ENCODE measurements at places on chromosomes 5 and 9. TPM values are rescaled to one million over a fixed set of nuclear protein-coding genes. Genes with fewer than 3 reads are reported as not detected.

DNA sequence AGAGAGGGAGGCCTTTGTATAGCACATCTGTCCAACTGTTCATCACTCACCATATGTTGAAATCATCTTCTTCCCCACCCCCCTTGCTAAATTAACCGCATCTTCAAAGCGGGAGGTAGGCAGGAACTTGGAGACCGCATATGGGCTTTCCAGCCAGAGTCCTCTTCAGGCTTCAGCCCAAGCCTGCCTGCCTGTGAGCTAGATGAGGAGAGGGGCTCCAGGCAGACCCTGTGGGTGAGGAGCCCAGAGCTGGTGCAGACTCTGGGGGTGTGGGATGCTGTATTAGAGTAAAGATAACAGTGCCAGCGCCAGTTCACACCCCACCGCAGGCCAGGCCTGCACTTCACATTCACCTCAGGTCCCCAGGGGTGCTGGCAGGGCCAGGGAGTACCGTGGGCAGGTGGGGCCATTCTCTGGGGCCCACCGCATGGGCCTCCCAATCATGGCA is 16.2 kb downstream of the PRRC2B start:
- peak; percentile 17 for ATAC-seq

DNA sequence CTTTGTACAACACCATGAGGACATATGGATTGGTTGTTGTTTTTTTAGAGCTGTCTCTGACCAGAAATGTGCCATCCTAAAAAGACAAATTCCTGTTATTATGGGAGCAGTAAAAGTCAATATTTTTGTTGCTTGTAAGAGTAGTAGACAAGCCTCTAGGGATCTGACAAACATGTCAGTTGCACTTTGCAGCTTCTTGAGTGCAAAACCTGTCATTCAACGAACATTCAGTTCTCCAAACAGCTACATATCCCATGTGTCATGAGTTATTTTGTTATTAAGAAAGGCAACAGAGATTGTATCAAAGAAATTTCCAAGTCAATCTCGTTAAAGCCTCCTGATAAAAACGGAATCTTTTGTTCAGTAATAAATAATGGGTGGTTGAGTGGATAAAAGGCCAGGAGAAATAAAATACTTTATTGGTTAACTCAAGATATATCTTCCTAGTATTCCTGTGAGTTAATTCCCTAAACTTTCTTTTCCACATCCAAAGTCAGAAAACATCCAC is 18.1 kb downstream of the C5orf58 start:
- ATAC-seq, result no peak

DNA sequence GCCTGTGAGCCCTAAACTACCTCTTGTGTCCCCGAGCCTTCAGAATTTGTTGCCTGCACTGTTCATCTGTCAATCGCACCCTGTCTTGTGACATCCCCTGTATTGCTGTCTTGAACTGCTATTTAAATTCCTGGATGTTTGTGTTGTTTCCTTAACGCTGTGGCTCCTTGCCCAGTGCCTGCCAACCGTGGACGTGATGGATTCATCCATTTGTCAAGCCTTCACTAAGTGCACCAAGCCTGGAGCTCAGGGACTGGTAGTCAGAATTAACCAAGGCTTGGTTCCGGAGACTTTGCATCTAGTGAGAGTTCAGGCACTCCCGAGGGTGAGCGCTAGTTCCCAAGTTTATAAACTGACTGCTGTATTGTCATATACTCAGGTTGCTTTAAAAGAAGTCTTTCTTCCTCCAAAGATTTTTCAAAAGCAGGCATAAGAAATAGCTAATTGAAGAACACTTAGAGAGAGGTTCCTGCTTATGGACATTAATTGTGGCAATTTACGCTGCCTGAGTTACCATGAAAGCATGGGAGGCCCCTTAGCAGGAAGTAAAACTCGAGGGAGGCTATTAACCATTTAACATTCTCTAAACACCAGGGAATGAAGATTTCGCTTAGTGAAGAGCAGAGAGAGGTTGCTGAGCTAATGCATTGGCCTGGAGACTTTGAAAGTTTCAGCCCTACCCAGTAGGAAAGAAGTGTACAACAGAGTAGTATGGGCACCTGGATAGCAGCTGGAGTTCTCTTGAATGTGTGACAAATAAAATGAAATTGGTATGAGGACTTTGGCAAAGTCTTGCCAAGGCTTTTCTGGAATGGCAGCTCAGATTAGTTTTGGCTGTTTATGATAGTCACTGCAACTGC is 29.0 kb downstream of the RGS3 start:
- ATAC-seq, result peak; percentile 67

DNA sequence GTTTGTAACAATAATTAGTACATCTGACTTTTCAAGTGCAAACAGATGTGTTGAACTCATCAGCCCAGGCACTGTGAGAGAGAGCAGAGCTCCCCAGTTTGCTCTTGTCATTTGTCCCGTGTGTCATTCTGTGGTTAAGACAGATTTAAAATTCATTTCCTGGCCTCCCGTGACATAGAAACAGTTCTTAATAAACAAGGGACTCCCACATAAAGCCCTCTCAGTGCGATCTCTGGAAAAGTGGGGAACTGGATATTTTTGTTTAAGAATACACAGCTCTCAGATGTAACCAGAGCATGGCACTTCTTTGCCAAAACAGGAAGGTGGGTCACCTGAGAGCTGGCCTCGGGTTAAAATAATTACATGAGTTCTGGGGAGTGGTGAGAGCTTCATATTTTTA is 58.6 kb downstream of the PRKACG start:
- ATAC-seq, result no peak

GRCh38 chr9:121962421-121962820 is 130.7 kb downstream of the TTLL11 start:
- no peak for ATAC-seq

DNA sequence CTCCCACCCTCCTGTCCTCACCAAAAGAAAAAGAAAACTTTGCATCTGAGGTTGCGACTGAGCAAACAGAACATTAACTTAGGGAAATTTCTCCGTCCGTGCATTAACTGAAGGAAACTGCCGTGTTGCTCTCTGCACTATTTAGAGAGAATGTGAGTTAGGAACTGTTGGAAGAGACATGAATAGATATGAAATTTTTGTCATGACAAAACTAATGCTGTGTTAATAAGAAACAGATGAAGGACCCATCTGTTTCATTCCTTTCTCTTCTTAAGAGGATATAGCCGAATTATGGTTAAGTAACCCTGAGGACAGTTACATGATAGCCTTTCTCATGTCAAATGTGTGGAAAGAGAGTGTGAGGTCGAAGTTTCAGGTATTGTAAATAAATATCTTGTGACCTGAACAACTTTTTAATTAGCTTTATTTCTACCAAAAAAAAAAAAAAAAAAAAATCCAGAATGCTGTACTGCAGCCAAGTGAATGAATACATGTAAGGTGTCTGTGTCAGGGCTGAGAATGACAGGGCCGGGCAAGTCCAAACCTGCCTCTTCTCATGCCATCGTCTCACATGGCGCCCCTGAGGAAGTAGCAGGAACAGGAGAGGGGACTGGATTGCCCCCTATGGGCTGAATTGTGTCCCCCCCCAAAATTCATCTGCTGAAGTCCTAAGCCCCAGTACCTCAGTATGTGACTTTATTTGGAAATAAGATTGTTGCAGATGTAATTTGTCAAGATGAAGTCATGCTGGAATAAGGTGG is 35.6 kb upstream of the ANKRD33B start:
- ATAC-seq, result no peak

DNA sequence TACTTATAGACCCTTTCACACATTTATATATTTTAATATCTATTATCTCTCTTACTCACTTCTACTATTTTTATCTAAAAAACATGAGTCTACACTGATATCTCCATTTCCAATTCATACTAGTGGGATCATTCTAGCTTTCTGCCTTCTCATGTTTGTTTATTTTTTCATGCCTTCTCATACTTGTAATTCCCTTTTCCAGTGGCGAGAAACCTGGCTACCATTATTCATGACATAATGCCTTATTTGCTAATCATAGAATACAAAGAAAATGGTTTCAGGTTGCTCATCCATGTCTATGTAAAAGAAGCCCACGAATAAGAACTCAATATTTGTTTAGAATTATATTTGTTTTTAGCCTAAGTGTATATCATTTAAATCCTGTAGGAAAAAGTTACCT is 232.7 kb upstream of the ACTBL2 start:
- ATAC-seq, result no peak

DNA sequence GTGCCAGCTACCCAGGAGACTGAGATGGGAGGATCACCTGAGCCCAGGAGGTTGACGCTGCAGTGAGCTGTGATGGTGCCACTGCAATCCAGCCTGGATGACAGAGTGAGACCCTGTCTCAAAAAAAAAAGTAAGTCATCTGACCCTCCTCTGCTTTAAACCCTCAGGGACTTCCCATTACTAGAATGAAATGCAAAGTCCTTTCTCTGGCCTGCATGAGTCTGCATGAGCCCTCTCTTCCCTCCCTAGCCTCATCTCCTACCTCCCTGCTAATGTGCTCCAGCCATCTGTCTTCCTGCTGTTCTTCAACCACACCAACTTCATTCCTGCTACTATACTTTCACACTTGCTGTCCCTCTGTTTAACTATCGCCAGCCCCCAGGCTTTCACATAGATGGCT is 15.3 kb downstream of the IL5 start:
- ATAC-seq, result peak; percentile 67

GRCh38 chr5:168472329-168472728 is 13.9 kb upstream of the RARS1 start:
- ATAC-seq, result no peak

DNA sequence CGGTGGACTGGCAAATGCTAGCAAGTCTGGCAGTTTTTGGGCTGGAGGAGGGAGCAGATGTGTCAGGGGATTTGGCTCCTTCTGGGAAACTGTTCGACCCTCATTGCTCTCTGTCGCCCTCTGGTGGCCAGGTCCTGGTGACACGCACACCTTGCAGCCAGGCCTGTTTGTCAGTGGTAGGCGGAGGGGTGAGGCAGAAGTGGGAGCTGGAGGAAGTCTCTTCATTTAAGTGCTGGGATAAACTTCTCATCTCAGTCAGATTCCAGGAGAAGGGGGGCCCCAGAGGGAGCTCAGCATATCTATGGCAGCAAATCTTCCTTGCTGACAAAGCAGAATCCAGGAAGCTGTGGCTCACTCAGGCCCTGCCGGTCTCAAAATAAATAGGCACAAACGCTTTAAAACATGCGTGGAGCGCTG is 326.5 kb downstream of the ZSWIM6 start:
- peak; percentile 72 for ATAC-seq

- ATAC-seq, result no peak
Observed at GRCh38 chr9:4832786-4833579, 40.2 kb downstream of the RCL1 start.

DNA sequence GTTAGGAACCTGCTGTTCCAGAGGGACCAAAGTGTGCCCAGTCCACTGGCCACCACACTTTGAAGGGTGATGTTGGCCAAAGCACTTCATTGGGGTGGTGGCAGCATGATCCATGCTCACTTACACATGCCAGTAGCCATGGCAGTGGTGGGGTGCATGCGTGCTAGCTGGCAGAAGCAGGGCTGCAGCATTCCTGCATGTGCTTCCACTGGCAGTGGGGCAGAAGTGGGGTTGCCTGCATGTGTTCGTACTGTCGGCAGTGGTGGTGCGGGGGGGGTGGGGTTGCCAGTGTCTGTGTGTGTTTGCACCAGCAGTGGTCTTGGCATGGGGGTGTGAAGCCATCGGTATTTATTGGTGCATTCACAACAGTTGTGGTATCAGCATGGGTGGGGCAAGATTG is 260.3 kb upstream of the ANKH start:
- no peak for ATAC-seq

GRCh38 chr9:105449081-105449480 is 1.2 kb downstream of the FSD1L start:
- no peak for ATAC-seq

GRCh38 chr5:9781275-9781674 is 151.1 kb upstream of the TAS2R1 start:
- ATAC-seq, result no peak

DNA sequence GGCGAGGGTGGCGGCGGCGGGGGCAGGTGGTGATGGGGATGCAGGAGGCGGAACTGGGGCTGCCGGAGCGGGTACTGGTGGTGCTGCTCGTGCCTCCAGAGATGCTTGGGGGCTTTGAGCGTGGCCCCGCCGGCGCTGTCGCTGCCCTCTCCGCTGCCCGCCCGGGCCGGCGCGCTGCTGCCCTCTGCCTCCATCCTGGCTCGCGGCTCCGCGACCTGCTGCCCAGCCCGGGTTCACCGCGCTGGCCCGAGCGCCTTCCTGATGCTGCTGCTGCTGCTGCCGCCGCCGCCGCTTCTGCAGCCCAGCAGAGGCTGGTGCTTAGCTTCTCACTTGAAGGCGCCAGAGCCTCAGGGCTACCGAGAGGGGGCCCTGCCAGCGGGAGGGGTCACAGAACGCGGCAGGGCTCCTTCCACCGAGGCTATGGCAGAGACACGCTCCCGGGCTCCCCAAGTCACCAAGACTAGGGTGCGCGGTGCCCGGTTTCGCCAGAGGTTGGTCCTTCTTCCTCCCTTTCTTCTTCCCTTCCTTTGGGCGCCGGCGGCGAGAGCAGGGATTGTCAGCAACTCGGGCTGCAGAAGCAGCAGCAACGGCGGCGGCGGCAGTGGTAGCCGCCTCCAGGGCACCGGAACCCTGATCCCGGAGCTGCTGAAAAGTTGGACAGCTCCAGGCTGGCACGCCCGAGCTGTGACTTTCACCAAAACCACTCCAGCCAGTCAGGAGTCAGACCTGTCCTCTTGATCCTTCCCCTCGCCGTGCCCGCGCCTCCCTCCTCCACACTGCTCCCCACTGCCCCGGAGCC is at the start of gene PDE4D:
TSS of gene PDE4D (minus strand) at position 298 of the 799 bp plus-strand sequence.
- peak; percentile 76 for ATAC-seq

OLFM1 gene
- total RNA-seq, result 69.1 TPM

IL13 gene
- not detected for total RNA-seq

SLCO6A1 gene
- 1.2 TPM for total RNA-seq

NAIP gene
- 11.6 TPM for total RNA-seq

C9 gene
- total RNA-seq, result not detected

ANKDD1B gene
- 0.76 TPM for total RNA-seq

SLC27A6 gene
- total RNA-seq, result 1.7 TPM

AP3B1 gene
- total RNA-seq, result 54.7 TPM

CLINT1 gene
- total RNA-seq, result 83.5 TPM

WNT8A gene
- total RNA-seq, result 0.23 TPM

MSANTD3 gene
- 29.9 TPM for total RNA-seq

Measured in motor neuron (in vitro differentiated cells).